H9 (cell line): ENCODE measurements at places on chromosomes 3 and 15.
A peak's percentile ranks its signal among the peaks of the same experiment; 100 is the strongest.

DNA sequence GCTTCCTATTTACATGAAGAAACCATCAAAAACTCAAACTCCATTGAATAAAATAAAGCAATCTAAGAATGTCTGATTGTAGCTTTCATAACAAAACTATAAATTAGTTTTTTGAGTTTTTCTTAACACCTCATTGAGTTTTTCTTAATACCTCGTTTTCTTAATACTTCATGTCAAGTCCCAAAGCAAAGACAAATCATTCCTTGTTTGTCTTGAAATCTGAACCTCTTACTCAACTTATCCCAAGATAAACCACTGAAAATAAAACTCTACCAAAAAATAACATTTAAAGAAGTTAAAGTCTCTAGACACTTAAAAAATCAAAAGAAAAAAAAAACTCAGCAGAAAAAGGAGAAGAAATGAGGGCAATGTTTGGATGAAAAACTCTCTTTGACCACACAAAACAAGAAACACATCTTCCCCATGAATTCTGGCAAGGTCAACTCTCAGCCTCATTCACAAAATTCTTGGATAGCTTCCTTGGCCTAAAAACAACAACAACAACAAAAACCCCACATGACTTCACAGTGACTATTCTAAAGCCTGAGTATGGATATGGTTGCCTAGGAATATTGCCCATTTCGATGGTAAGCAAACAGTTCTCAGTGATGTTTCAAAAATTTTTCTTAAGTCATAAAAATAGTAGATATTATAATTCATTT, 38.2 kb downstream of the TMCC1 start:
- no peak for DNase-seq

- DNase-seq: no peak
These were observed 9.2 kb upstream of the CBLB start for GRCh38 chr3:105878061-105878460.

DNA sequence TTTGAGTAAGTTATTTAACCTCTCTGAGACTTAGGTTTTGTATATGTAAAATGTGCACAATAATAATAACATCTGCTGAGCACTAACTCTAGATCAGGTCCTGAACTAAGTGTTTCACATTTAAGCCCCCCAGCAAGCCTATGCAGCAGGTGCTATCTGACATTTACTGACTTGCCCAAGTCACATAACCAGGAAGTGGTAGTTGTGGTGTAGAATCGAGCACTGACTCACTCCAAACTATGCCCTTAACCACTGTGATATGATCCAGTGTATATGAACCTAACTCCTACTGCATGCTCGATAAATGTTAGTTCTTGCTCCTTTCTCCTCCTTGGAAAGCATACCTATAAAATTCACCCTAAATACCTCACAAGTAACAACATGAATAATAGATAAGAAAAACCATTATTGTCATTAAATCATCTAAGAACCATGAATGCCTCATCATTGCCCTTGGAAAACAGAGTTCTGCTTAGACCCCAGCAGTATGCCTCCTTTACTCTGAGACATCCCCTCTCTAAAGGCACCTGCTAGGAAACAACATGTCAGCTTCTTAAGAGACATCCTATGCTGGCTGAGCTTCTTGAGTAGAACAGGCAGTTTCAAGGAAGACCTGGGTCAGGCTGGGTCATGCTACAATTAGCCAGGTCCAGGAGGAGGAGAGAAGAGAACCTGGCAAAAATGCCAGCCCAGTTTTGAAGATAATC, 3.0 kb upstream of the SHC4 start:
- DNase-seq: no peak

- no peak for DNase-seq
These were observed 14.3 kb downstream of the AKAP13 start for GRCh38 chr15:85394554-85395333.

- DNase-seq: no peak
These were observed 214.9 kb upstream of the WNT5A start for GRCh38 chr3:55701997-55702396.

GRCh38 chr3:7205535-7205934, 344.6 kb downstream of the GRM7 start:
- no peak for DNase-seq

- DNase-seq: peak; percentile 85
These were observed 24.3 kb downstream of the TBC1D21 start for GRCh38 chr15:73897441-73898261.

GRCh38 chr3:120497818-120498217, 47.0 kb upstream of the FSTL1 start:
- DNase-seq: no peak

DNA sequence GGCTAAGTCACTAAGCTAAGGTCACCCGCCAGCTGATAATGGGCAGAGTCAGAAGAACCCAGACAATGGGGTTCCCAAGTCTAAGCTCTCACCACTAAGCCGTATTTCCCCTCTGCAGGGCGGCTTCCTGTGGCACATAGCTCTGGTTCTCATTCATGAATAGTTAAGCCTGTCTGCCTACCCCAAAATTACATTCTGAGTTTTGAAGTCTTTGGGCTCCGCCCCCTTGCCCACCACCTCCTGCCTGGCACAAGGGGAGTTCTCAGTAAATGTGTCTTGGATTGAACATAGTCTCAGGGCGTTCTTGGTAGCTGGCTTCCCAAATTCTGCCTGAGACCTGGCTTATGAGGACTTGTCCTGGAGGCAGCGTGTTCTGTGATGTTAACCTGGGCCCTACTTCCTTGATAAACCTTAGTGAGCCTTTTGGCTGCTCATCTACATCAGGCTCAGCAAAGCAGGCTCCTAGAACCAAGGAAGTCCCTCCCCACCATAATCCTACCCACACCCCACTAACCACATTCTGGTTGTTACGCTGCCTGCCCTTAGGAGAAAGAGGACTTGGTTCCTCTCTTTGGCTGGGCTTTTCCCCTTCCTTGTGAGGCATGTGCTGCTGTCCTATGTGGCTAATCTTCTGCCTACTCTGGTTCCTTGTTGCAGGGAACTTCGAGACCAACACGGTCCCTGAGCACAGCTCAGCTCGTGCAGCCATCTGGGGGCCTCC, 54.9 kb downstream of the STARD5 start:
- no peak for DNase-seq

DNA sequence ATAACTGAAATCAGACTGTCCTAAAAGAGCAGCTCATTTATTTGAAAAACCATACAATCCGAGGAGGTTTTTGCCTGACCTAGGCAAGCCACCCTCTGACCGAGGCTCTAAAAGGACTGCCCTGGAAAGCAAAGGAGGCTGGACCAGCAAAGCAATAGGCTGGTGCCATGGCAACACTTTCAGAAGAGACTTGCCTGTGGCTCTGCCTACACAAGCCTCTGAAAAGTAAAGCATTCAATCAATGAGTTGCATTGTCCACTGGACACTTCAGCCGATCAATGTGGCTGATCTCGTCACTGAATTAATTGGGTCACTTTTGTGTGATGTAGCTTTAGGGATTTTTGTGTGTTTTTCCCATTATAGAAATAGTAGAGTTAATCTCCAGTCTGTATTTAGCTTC, 99.1 kb upstream of the SEMA6D start:
- no peak for DNase-seq

DNA sequence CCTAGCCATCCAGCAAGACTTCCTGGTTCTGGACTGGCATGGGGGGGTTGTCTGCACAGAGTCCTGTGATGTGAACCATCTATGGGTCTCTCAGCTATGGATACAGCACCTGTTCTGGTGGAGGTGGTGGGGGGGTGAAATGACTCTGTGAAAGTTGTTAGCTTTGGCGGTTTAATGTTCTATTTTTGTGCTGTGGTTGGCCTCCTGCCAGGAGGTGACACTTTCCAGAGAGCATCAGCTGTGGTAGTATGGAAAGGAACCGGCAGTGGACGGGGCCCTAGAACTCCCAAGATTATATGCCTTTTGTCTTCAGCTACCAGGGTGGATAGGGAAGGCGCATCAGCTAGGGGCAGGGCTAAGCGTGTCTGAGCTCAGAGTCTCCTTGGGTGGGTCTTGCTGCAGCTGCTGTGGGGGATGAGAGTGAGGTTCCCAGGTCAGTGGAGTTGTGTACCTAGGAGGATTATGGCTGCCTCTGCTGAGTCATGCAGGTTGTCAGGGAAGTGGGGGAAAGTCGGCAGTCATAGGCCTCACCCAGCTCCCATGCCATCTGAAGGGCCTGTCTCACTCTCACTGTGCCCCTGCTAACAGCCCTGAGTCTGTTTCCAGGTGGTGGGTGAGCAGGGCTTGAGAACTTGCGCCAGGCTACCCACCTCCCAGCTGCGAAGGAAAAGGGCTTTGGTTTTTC, 7.1 kb upstream of the LARS2 start:
- DNase-seq: no peak

DNA sequence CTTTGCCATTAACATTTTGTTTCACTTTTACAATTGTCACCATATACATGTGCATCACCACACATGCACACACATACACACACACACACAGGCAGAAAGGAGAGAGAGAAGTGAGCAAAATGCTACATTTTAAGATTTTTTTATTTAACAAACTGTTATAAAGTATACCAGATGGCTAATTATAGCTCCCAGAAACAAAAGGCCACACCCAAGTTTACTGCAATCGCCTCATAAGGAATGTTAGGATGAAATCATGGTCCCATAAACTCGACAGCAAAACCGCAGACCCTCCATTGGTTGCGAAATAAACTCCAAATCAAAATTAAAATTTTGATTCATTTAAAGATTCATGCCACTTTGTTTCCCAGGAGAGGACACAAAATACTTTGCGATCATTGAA, 16.1 kb upstream of the C15orf61 start:
- DNase-seq: no peak

DNA sequence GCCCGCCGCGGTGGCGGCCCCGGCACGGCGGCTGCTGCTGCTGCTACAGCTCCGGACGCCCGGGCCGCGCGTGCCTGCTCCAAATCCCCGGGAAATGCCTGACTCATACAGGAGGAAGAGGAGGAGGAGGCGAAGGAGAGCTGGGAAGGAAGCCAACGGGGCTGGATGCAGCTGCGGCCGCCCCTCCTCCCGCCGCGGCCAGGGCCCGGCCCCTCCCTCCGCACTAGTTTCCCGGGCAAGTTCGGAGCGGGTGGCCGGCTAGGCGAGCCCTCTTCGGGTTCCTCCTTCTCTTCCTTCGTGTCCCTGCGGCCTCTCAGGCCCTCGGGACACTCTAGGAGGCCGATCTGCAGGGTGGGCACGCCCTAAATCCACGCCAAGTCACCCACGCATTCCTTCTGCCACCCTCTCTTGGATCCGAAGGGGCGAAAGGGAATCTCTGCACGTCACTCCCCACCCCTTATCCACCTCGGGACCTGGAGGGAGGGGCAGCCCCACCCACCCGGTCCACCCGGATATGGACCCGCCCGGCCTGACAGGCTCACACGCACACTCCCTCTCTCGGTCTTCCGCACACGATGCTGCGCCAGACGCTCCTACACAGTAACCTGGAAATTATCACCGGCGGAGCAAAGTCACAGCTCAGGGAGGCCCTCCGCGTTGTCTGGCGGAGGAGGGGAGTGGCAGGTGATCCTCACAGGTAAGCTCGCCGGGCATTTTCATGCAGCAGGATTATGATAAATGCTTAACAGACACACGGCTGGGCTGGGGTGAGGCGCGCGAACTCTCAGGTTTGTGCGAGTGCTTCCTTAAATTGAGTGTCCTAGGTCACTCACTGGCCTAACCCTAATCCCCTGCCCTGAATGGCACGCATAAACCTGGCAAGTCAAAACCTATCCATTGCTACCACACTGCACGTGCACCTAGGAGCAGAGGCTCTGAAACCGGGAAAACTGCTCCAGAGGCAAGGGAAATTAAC, at the start of the genes OSBPL10 and ZNF860:
TSS of gene OSBPL10 (minus strand) at position 57 of the 976 bp plus-strand sequence. CDS start 83 bp downstream, outside the sequence.
TSS of gene ZNF860 (plus strand) at position 545 of the 976 bp plus-strand sequence. CDS start 7,330 bp downstream, outside the sequence.
- DNase-seq: peak; percentile 80

DNA sequence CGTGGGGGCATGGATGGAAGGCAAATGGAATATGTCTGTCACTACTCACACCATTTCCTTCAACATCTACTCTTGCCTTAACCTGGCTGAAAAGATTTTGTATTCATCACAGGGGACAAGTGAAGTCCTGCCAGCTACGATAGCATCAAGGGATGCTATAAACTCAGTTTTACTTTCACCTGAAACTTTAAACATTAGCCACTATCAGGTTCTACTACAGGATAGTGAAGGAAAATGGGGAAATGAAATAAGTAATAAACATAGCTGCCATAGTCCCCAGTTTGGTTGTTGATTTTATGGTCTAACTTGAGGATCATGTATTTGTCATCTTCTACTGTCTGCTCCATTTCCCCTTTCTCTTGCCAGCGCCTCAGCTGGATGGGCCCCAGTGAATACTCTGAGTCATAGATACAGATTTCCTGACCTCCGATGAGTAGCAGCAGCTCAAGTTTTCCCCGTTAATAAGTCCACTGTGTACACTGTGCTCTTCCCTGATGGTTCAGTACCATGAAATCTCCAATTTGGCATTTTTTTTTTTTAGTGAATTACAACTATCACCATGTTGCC, 338.2 kb upstream of the SLCO3A1 start:
- DNase-seq: no peak

- no peak for DNase-seq
These were observed 52.6 kb downstream of the NSUN3 start for GRCh38 chr3:94115482-94115881.

DNA sequence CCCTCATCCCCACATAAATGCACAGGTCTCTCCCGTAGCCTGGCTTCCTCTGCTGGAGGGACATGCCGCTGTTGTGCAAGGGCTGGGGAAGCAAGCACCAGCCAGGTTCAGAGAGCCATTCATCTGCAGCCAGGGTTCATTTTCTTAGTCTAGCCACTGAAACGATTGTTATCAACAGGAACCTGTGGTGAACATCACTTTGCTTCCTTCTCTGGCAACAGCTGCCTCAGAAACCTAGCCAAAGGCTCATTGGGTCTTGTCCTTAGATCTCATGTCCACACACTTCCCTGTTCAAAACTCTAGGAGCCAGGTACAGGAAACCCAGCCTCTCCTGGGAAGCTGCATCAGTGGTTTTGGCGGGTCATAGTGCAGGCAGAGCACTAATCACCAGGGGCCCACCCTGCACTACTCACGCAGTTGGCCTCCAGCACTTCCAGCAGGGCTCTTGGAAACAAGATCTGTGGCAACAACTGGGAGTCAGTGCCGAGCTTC, 47.0 kb downstream of the OXNAD1 start:
- DNase-seq: no peak

DNA sequence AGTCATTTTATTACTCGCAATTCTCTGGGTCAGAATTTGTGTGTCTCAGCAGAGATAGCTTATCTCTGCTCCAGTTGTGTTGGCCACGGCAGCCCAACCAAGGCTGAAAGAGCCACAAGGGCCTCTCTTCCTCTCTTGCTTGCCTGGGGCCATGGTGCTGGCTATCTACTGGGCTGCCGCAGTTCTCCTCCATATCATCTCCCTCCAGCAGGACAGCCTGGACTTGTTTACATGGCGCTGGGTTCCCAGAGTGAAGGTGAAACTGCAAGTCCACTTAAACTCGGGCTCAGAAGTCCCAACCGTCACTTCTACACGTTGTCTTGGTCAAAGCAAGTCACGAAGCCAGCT, 134.8 kb downstream of the UACA start:
- no peak for DNase-seq

GRCh38 chr3:119352863-119353527, 58.8 kb downstream of the ARHGAP31 start:
- DNase-seq: no peak

GRCh38 chr3:14885307-14885706, 62.1 kb upstream of the NR2C2 start:
- DNase-seq: no peak

DNA sequence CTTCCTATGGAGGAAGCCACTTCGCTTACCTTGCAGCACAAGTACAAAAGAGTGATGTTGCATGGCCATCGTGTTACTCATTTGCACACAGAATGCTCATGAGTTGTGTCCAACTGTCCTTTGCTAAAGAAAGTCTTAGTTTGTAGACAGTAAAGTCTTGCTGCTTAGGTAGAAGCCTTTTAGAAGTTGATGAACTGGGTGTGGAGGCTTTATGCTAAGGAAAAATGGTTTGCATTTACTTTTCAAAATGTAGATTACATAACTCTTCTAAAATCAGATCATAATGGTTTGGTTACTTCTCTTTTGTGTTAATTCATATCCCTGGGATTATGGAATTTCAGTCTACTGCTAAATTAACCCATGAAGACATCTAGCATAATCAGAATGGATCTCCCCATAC, 84.5 kb upstream of the FLNB start:
- DNase-seq: no peak
